ENCODE measurements at places on chromosomes 2 and 18. TPM values are rescaled to one million over a fixed set of nuclear protein-coding genes. Genes with fewer than 3 reads are reported as not detected.

DNA sequence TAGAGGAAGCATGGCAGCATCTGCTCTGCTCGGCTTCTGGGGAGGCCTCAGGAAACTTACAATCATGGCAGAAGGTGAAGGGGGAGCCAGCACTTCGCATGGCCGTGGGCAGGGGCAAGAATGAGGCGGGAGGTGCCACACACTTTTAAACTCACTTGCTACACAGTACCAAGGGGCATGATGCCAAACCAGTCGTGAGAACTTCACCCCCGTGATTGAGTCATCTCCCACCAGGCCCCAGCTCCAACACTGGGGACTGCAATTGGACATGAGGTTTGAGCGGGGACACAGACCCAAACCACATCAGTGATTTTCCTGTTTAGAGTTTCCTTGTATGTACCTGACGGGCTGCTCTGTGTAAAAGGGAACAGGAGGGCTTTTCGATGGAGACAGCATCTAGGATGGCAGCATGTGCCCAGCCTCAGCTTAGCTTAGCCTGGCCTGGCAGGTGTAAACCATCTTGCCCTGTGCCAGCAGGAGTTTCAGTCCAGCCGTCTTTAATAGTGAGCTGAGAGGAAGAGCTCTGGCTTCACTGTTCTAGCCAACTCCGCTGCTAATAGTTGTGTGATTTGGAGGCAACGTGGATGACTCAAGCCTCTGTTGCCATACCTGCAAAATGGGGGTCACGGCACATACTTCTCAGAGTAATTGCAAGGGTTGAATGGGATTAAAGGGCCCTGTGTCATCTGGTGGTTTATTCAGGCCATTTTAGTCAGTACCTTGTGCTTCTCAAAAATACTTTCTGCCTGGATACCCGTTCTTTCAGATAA is 101.8 kb downstream of the ASAP2 start:
- DNase-seq, result no peak

DNA sequence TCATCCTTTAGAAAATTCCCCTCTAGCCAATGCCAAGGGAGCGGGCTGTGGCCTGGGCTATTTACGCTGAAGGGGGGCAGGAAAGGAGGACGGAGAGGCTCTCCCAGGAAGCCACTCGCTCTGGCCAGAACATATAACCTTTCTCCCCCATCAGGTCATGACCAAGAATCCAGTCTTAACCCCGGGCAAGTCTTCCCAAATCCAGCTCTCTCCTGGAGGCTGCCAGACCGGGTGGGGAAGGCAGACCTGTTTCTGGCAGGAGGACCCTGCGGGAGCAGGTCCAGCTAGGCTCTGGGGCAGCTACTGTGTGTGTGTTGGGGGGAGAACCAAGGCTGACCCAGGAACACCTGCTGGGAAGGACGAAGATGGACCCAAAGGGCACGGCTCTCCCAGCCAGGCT is 13.4 kb upstream of the SEMA4C start:
- DNase-seq, result no peak

DNA sequence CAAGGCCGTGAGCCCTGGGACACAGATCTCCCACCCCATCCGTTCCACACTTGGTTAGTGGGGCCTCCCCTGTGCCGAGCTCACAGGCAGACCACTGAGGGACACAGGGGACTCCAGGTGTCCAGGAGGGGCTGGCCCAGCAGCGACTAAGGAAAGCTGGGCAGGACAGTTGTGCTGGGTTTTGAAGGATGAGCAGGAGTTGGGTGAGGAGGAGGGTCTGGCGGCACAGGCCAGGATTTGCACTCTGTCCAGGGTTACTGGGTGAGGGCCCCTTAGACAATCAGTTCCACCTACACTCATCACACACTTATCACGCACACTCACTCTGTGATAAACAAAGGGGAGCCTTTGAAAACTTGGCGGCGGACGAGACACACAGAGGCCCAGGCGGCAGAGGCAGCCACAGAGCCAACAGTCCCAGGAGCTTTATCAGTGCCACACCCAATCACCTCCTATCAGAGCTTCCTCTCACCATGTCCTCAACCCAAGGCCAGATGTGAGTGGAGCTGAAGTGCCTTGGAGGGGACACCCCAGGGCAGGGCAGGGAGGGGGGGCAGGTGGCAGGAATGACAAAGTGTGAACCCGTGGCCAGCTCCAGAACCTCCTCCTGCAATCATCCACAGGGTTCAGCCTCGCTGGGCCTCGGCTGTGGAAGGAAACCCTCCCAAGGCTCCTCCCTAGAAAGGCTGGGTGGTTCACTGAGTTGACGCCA is 26.6 kb downstream of the BIN1 start:
- DNase-seq, result no peak

Gene EVX2
- not detected for total RNA-seq

GRCh38 chr2:15702452-15702851 is 110.8 kb downstream of the DDX1 start:
- no peak for DNase-seq

- no peak for DNase-seq
Observed at GRCh38 chr18:79495591-79496071, 99.9 kb downstream of the NFATC1 start.

Gene C1GALT1C1L
- total RNA-seq, result 0.99 TPM

Gene PROM2
- total RNA-seq, result 176 TPM

- no peak for DNase-seq
Observed at GRCh38 chr2:95061601-95062183, 36.2 kb downstream of the MAL start.

DNA sequence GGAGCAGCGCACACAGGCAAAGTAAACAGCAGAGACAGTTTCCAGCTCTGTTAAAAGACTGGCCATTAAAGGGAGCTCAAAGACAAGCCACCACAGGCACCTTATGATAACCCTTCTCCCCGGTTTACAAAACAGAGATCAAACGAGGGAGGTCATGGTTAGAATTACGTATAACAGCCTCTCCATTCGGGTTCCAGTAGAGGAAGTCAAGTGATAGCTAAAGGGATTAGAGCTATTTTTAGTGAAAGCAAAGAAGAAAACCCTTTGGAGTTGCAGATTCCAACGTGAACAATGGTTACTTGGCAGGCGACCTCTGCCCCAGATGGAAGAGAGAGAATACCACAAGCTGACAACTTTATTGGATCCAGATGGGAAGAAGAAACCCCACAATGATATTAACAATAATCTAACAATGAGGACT is 31.2 kb upstream of the EDAR start:
- no peak for DNase-seq

DNA sequence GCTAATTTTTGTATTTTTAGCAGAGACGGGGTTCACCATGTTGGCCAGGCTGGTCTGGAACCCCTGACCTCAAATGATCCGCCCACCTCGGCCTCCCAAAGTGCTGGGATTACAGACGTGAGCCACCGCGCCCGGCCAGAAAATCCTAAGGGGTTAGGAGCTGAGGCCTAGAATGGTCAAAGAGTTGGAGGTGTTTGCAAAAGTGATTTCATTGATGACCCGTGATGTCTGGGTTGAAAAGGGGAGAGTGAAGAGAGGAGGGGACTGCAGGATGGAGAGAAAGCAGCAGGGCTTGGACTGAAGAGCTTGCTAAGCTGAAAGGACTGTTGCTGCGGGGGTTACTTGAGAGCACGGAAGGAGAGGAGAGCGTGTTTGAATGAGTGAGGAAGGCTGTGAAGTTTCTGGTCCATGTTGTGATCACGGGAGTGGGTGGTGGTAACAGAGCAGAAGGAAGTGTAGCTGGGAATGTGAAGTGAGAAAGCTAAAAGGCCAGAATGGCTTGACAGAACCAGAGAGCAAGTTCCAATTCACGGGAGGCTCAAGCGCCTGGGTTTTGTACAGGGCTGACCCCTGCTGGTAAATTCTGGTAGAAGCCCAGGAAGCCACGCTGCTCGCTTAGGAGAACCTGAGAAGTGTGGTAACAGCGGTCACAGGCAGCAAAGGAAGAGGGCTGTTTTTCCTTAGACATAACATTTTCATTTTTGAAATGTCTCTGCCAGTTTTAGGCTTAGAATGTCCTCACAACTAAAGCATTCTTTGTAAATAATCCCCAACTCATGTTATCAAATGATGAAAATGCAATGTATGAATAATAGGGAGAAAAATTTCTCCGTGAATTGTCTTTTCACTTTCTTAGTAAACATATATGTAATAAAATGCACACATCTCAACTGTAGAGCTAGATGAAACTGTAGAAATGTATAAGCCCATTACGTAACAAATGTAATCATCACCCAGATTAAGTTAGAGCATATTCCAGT is 40.5 kb upstream of the ACTR2 start:
- peak; percentile 86 for DNase-seq

- DNase-seq, result no peak
Observed at GRCh38 chr2:142234741-142235140, 103.9 kb upstream of the LRP1B start.

Gene PASK
- 17.4 TPM for total RNA-seq

DNA sequence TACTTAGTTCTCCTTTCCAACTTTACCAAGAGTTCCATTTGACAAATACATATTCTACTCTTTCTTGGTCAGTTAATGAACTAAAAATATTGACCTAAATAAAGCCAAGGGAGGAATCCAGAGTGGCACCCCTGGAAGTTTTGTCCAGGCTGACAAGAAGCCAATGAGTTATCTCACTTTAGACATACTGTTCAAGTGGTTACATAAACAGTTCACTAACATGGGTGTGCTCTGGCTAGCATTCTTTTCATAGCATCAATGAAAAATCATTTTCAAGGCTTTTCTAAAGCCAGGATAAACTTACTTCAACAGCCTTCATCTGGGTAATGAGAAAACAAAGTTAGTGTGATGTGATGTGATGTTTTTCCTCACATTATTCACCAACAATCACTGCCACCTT is 649.4 kb downstream of the TDRD15 start:
- no peak for DNase-seq

- no peak for DNase-seq
Observed at GRCh38 chr2:221377597-221377996, 194.5 kb downstream of the EPHA4 start.

Gene UPP2
- not detected for total RNA-seq

DNA sequence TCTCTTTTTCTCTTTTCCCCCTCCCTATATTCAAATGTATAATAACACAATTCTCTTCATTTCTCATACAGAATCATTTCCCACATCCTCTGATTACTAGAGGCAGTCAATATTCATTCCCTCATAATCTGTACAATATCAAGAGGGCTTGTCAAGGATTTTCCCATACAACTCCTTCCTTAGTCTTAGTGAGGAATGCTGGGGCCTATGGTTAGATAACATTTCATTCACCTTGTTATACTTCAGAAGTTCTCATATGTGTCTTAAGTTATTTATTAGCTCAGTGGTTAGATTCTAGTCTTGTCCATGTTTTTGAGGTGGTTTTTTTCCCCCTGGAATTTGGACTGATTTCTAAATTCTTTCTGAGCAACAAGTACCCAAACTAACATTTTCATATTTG is 289.5 kb downstream of the PDE11A start:
- DNase-seq, result no peak

GRCh38 chr18:79000997-79001396 is 21.4 kb downstream of the SALL3 start:
- no peak for DNase-seq

Gene MAP3K19
- not detected for total RNA-seq

Gene MSTN
- 0.26 TPM for total RNA-seq

- DNase-seq, result no peak
Observed at GRCh38 chr2:39947294-39948015, 168.4 kb upstream of the THUMPD2 start.

Gene RGPD3
- total RNA-seq, result 0.10 TPM

Gene MALL
- 31.6 TPM for total RNA-seq

Gene SERPINB10
- total RNA-seq, result not detected

GRCh38 chr2:78132391-78133370 is 610.5 kb upstream of the LRRTM4 start:
- DNase-seq, result no peak

Gene TUBA3E
- not detected for total RNA-seq

- DNase-seq, result no peak
Observed at GRCh38 chr2:236583621-236584203, 14.1 kb downstream of the ACKR3 start.

- no peak for DNase-seq
Observed at GRCh38 chr2:199405241-199405640, 52.5 kb downstream of the SATB2 start.

DNA sequence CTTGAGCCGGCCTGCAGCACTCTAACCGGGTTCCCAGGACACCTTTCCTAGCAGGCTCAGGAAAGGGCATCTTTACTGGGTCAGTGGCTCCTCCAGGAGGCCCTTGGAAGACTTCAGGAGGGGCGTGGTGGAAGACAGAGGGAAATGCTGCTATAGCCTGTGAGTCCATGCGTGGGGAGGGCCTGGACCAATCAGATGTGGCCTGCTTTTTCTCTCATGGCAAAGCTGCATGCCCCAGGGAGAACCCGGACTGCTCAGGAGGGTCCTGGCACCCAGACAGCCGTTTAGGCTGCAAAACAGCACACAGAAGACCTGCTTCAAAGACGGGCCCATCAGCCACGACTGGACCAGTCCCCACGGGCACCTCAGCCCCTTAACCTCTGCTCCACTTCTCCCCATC is 84.4 kb downstream of the EIPR1 start:
- no peak for DNase-seq

- DNase-seq, result no peak
Observed at GRCh38 chr18:79629606-79630005, 50.0 kb upstream of the CTDP1 start.

- DNase-seq, result no peak
Observed at GRCh38 chr18:63590373-63590772, 3.2 kb downstream of the SERPINB13 start.

Gene CACNB4
- 3.3 TPM for total RNA-seq

DNA sequence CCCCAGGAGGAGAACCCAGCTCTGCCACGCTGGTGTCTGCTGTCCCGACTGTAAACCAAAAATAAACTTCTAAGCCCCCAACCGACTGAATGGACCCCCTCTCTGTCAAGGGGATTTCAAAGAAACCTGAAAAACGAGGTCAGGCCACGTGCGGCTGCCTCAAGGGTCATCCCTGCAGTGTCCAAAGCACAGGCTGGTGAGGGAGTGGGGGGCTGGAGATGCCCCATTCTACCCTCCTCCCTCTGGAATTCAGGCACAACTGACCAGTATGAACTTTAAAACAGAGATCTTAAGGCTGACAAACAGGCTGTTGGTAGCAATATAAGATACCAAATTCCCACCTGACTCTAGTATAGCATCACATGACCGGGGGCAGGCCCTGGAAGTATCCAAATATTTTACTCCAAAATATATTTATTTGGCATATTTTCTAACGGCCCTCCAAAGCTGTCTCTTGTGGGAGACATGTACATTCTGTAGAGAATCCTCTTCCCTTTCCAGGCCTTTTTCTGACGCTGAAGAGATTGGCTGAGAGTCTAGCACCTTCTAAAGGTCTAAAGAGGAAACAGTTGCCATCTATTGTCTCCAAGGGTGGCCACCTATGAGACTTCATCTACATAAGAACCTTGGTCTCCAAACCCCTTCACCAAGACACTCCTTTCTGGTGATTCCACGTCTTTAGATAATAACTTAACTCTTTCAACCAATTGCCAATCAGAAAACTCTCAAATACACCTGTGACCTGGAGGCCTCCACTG is 40.4 kb upstream of the CTDP1 start:
- no peak for DNase-seq

Measured in ureter (tissue), 1 donor.